Stomach (tissue), 19 donors: ENCODE measurements at places on chromosomes 7 and 10.

- no peak overlapping the region for H3K27ac ChIP-seq
- no peaks in the 10 kb centered on the region for H3K27me3 ChIP-seq
- no peaks in the 10 kb centered on the region for H3K4me1 ChIP-seq
- peak; percentile 4 for DNase-seq
- H3K36me3 ChIP-seq, result peaks cover 13% of the 10 kb centered on the region
These were observed 30.2 kb upstream of the CYP26C1 start for GRCh38 chr10:93030409-93030808.

GRCh38 chr7:41334071-41334862, 368.6 kb downstream of the INHBA start:
- H3K4me1 ChIP-seq, result no peaks in the 10 kb centered on the region
- no peaks in the 10 kb centered on the region for H3K36me3 ChIP-seq
- no peaks in the 10 kb centered on the region for H3K27me3 ChIP-seq
- no peak for DNase-seq
- H3K4me3 ChIP-seq, result no peak overlapping the region

DNA sequence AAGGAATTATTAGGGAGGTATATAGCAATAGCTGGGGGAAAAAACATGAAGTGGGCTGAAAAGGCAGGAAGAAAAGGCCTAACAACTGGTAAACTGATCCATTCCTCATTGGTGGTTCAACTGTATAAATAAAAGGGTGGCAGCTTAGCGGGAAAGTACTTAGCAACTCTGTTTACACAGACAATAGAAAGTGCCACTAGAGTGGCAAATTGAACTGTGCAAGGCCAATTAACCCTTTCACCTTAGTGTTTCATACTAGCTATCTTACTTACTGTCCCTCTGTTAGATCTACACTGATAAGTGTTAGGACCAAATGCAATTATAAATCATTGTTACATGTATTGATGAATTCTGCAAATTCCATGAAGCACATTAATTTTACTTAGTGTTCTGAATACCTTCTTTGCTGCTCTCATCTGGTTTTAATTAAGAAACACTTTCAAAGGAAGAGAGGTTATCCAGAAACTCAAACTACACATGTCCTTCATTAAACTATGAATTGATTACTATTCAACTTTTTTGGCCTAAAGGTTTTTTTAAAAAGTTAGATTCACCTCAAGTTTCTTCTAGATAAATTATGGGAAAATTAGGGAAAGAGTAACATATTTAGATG, 28.0 kb downstream of the DNAJC1 start:
- H3K4me3 ChIP-seq, result no peak overlapping the region
- peaks cover 44% of the 10 kb centered on the region for H3K4me1 ChIP-seq
- DNase-seq, result peak; percentile 35
- H3K27ac ChIP-seq, result no peak overlapping the region

- no peaks in the 10 kb centered on the region for H3K36me3 ChIP-seq
- H3K27me3 ChIP-seq, result no peaks in the 10 kb centered on the region
These were observed 18.6 kb upstream of the VDAC2 start for GRCh38 chr10:75191821-75192568.

GRCh38 chr10:33635967-33636515, 301.6 kb upstream of the NRP1 start:
- H3K27ac ChIP-seq, result no peak overlapping the region
- H3K4me1 ChIP-seq, result no peaks in the 10 kb centered on the region
- no peaks in the 10 kb centered on the region for H3K27me3 ChIP-seq
- no peak overlapping the region for H3K4me3 ChIP-seq
- H3K36me3 ChIP-seq, result no peaks in the 10 kb centered on the region

DNA sequence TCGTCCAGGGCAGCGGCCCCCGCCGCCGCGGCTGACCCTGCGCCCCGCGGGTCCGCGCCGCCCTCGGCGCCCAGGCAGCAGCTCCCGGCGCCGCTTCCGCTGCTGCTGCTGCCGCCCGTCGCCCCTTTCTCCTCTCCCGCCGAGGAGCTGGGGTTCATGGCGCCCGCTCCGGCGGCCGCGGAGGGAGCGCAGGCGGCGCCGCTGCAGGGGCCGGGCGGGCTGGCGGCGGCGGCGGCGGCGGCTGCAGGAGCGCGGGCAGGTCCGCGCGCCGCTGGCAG, 286 bp downstream of the DGKI start:
- peaks cover 8% of the 10 kb centered on the region for H3K4me1 ChIP-seq
- peaks cover 29% of the 10 kb centered on the region for H3K27me3 ChIP-seq

GRCh38 chr10:22978287-22978686, 50.4 kb downstream of the ARMC3 start:
- no peaks in the 10 kb centered on the region for H3K36me3 ChIP-seq
- no peak for DNase-seq
- no peak overlapping the region for H3K27ac ChIP-seq
